ENCODE measurements at places on chromosomes 5 and 9. TPM values are rescaled to one million over a fixed set of nuclear protein-coding genes. Genes with fewer than 3 reads are reported as not detected.

The PCDHGA7 gene
- 13.0 TPM for total RNA-seq

The F2RL2 gene
- total RNA-seq, result 1.0 TPM

The CERCAM gene
- total RNA-seq, result 25.1 TPM

The RMND5B gene
- 30.1 TPM for total RNA-seq

The TMEM215 gene
- 0.55 TPM for total RNA-seq

The APBA1 gene
- total RNA-seq, result 3.6 TPM

The CNTNAP3B gene
- total RNA-seq, result 28.6 TPM

The LOX gene
- 78.3 TPM for total RNA-seq

The TRIM36 gene
- total RNA-seq, result 6.4 TPM

The LCN9 gene
- total RNA-seq, result not detected

The CACNA1B gene
- not detected for total RNA-seq

The PCDHA3 gene
- total RNA-seq, result 1.6 TPM

GRCh38 chr5:84118551-84118950 is 266.1 kb downstream of the EDIL3 start:
- H3K4me1 ChIP-seq, result no peaks in the 10 kb centered on the region
- no peaks in the 10 kb centered on the region for H3K27me3 ChIP-seq
- H3K4me3 ChIP-seq, result no peak overlapping the region
- no peak overlapping the region for H3K27ac ChIP-seq
- H3K36me3 ChIP-seq, result no peaks in the 10 kb centered on the region

GRCh38 chr5:53237876-53238275 is 128.3 kb upstream of the MOCS2 start:
- H3K27ac ChIP-seq, result no peak overlapping the region
- no peak for DNase-seq
- no peak overlapping the region for H3K4me3 ChIP-seq
- no peaks in the 10 kb centered on the region for H3K4me1 ChIP-seq
- H3K36me3 ChIP-seq, result no peaks in the 10 kb centered on the region

DNA sequence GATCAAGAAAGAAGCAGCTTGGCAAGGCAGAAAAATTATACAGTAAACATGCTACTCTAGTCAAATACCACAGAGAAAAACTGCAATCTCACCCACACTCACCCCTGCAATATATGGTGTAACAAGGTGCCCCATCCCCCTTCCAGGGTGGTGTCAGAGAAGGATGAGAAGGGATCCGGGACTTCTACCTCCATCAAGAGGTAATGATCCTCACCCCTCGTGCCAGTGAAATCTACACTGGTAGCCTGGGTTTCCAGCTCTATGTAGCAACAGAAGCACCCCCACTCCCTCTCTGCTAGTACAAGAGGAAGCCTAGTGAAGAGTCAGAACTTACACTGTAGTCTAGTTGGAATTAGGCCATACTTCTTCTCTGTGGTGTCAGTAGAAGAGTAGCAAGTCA is 18.9 kb downstream of the SLCO4C1 start:
- no peak for DNase-seq
- H3K36me3 ChIP-seq, result no peaks in the 10 kb centered on the region
- no peak overlapping the region for H3K27ac ChIP-seq
- no peaks in the 10 kb centered on the region for H3K27me3 ChIP-seq

- no peak for DNase-seq
- H3K4me1 ChIP-seq, result no peaks in the 10 kb centered on the region
- no peak overlapping the region for H3K4me3 ChIP-seq
- H3K27me3 ChIP-seq, result no peaks in the 10 kb centered on the region
- peak overlapping the region; percentile 65 for H3K27ac ChIP-seq
Measured at GRCh38 chr9:127154003-127154389, 31.6 kb upstream of the ANGPTL2 start.

- no peak for DNase-seq
- no peak overlapping the region for H3K4me3 ChIP-seq
- H3K27me3 ChIP-seq, result peaks cover 15% of the 10 kb centered on the region
- no peaks in the 10 kb centered on the region for H3K36me3 ChIP-seq
Measured at GRCh38 chr9:136187683-136188586, 17.0 kb downstream of the LHX3 start.

DNA sequence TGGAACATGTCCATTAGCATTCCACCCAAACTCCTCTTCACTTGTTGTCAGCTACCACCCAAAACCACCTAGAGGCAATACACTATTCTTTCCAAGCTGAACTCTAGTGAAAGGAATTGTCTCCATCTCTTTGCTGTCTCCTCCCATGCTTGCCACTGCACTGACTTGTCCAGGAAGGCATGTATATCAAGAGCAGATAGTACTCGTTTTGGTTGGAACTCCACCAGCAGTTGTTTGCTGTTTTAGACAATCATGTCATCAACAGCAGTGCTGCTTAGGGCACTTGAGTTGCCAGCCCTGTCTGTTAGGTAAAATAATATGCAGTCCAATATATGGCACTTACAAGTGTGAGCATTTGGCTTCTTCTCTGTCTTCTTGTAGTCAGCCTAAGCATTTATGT is 80.0 kb upstream of the SAP30L start:
- H3K4me3 ChIP-seq, result no peak overlapping the region
- H3K36me3 ChIP-seq, result no peaks in the 10 kb centered on the region
- no peak for DNase-seq
- H3K4me1 ChIP-seq, result no peaks in the 10 kb centered on the region

DNA sequence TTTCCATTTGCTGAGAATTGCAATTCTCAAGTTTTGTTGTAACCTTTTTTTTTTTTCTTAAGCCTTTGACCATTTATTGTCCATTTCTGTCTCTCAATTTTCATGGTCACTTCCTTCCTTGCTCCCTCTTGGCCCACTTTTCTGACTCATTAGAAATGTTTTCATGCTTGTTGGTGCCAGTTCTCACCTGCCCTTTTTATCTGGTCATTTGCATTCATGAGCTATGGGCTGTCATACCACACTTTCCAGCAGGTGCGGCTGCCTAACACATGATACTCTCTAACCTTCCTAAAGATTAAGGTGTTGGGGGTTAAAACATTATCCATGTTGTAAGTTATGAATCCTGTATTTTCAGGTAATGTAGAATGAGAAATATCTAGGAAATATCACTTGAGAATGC is 150.5 kb upstream of the TLX3 start:
- no peak overlapping the region for H3K4me3 ChIP-seq
- no peak overlapping the region for H3K27ac ChIP-seq
- H3K27me3 ChIP-seq, result no peaks in the 10 kb centered on the region
- H3K4me1 ChIP-seq, result no peaks in the 10 kb centered on the region
- no peaks in the 10 kb centered on the region for H3K36me3 ChIP-seq

GRCh38 chr9:136673975-136674785 is 11.5 kb downstream of the EGFL7 start:
- no peak for DNase-seq
- no peak overlapping the region for H3K4me3 ChIP-seq
- H3K4me1 ChIP-seq, result peaks cover 9% of the 10 kb centered on the region
- no peaks in the 10 kb centered on the region for H3K27me3 ChIP-seq

DNA sequence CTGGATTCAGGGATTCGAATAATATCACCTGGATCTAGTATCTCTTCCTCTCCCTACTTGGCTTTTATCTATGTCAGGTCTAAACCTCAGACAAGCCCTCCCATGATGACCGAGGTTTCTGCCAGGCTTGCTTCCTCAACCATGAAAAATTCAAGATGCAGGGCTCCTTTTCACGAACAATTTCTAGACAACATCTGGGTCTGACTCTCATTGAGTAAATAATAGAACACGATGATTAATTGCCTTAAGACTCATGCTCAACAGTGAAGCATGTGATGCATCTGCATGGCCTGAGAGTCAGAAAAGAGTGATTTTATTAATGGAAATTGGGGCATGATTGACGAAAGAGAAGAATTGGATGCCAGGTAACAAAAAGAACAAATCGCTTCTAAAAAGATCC is 277.2 kb upstream of the ZNF608 start:
- no peak overlapping the region for H3K4me3 ChIP-seq
- H3K36me3 ChIP-seq, result no peaks in the 10 kb centered on the region
- DNase-seq, result no peak
- H3K27me3 ChIP-seq, result no peaks in the 10 kb centered on the region
- no peaks in the 10 kb centered on the region for H3K4me1 ChIP-seq
- no peak overlapping the region for H3K27ac ChIP-seq

GRCh38 chr9:12739014-12739652 is 35.7 kb upstream of the LURAP1L start:
- H3K36me3 ChIP-seq, result no peaks in the 10 kb centered on the region
- no peak for DNase-seq
- H3K4me1 ChIP-seq, result no peaks in the 10 kb centered on the region
- H3K27me3 ChIP-seq, result no peaks in the 10 kb centered on the region
- no peak overlapping the region for H3K27ac ChIP-seq
- no peak overlapping the region for H3K4me3 ChIP-seq

DNA sequence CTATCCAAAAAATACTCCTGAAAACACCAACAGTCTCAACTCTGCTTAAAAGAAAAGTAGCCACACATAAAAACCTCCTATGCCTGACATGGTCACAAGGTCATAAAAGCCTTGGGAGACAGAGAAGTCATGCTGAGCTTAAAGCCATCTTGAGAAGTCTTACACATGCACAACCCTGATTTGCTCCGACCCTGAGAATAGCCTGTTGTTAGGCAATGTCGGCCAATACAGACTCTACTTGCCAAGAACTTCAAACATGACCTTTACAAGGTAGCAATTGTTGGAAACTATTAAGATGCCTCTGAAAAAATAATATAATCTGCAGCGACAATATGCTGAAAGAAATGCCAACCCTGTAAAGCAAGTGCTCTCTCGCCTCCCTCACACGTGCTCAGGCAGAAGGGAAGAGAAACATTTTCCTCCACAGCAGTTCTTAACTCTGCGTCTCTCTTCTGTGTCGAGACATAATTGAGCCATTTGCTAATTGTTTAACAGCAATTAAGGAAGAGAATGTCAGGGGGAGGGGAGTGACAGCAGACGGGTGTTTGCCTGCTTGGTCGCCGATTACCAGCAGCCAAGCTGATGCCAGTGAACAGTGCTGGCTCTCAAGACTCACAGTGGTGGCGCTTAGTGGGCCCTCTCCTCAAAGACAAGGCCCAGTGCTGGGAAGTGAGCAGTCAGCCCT is 393.6 kb downstream of the SPOCK1 start:
- H3K27ac ChIP-seq, result no peak overlapping the region
- no peaks in the 10 kb centered on the region for H3K4me1 ChIP-seq
- H3K27me3 ChIP-seq, result no peaks in the 10 kb centered on the region
- no peak for DNase-seq

GRCh38 chr5:18745988-18746615 is 1111.8 kb downstream of the TAF11L14 start:
- H3K4me3 ChIP-seq, result peak overlapping the region; percentile 7
- DNase-seq, result no peak
- H3K27ac ChIP-seq, result peak overlapping the region; percentile 47
- H3K36me3 ChIP-seq, result no peaks in the 10 kb centered on the region
- H3K4me1 ChIP-seq, result no peaks in the 10 kb centered on the region

- H3K4me3 ChIP-seq, result no peak overlapping the region
- H3K27ac ChIP-seq, result no peak overlapping the region
- DNase-seq, result no peak
- no peaks in the 10 kb centered on the region for H3K4me1 ChIP-seq
Measured at GRCh38 chr5:139985733-139986132, 57.4 kb downstream of the NRG2 start.

DNA sequence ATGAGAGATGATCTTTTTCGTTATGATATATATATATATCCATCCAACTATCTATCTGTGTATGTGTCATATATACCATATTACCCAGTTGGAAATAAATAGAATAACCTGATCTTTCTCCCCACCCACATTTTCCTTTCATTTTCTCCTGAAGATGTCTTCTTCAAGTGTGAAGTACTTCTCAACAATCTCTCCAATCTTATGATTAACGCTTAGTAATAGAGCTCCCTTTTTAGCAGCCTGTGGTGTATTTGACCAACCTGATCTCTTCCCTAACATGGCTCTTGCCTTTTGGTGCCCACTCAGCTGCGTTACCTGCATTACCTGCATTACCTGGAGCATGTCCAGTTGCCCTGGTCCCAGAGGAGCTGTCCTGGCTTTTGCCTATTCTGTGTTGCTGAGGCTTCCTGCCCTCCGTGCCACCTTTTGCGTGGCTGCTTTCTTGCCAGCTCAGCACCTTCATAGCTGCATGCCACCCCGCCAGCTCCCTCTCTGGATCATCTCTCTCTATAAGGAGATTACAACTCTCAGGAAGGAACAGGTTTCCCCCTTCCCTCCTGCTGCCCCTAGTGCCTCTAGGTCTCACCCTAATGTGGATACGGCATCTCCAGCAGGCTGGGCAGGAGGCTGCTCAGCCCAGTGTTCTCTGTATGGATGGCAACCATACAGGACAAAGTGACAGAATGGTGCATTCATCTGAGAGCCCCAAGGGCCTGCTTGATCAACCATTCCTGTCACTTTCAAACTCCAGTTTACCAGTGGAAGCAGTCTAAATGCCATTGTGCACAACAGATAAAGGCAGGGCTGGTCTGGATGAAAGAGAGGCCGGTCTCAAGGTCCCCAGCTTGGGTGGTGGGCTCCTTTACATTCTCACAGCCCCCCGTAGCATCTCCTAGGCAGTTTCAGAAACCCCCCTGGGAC is 126.7 kb downstream of the GADD45G start:
- no peaks in the 10 kb centered on the region for H3K27me3 ChIP-seq
- no peaks in the 10 kb centered on the region for H3K36me3 ChIP-seq
- H3K27ac ChIP-seq, result peak overlapping the region; percentile 32
- H3K4me3 ChIP-seq, result no peak overlapping the region

DNA sequence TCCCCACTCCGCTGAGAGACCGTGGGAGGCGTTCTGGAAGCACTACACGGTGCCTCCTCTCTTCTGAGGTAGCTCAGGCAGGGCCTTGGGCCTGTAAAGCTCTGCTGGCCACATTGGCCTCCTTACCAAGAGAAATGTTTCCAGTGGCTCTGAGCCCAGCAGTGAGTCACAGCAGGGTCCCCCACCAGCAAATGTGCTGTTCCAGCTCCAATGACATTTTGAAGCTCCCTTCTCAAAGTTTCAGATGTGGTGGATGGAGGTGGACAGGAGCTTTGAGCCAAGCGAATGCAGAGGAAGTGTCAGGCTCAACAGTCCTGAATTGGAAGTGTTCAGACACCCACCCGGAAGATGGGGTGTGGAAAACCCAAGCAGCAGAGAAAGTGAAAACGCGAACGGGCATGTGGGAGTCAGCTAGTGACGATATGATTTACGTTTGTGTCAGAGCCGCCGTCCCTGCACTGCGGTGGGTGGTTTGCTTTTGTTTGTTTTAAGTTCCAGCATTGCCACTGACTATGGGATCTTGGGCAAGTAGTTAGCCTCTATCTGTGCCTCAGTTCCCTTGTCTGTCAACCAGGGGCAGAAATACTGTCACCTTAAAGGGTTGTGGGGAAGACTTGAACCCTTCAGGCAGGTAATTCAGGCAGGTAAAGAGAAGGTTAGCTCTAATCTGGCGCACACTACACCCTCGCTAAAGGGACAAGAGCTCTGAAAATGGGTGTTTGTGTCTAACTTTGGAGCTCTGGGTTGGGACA is 38.2 kb downstream of the C5orf15 start:
- H3K27me3 ChIP-seq, result no peaks in the 10 kb centered on the region
- no peaks in the 10 kb centered on the region for H3K4me1 ChIP-seq
- no peak for DNase-seq
- no peak overlapping the region for H3K27ac ChIP-seq

All from uterus (tissue), 4 donors.